ENCODE measurements at places on chromosomes 1 and 21.
A peak's percentile ranks its signal among the peaks of the same experiment; 100 is the strongest.

DNA sequence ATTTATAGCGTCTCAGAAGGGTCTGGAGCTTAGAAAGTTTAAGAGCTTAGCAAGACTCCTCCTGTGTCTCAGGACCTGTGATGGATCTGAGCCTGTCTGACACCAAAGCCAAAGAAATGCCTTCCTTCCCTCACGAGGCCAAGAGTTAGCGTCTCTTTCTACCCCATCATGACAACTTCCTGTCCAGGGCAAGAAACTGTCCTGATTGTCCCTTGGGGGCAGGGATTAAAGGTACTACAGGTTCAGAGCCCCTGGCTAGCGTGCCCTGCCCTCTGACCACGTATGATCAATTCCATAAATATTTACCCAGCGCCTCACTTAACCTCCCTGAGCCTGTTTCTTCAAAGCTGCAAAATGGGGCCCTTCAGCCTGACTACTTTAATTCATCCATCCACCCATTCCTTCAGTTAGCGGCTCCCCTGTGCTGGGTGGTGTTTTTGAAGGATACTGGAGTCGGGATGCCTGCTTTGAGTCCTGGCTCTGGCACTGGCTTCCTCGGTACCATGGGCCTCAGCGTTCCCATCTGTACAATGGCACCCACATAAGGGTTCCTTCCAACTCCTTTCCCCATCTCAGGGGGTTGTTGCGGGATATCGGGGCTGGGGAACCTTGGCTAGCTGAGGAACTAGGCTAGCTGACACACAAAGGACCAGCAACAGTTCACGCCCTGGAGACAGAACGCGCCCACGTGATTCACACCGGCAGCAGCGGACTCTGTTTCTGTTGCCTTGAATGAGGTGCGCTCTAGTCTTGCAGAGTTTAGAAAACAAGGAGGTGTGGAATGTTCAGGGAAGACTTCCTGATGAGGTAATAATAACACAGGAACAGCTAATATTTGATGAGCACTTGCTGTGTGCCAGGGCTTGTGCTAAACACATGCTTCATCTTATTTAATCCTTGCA lies 23.0 kb upstream of the EPHA2 start:
- no peak for DNase-seq

GRCh38 chr21:45464309-45464708 lies 59.3 kb downstream of the COL18A1 start:
- DNase-seq = no peak

GRCh38 chr1:157163273-157164127 lies 25.3 kb upstream of the ETV3 start:
- DNase-seq = peak; percentile 38

GRCh38 chr1:111006556-111006955 lies 42.8 kb upstream of the LRIF1 start:
- DNase-seq = no peak

- no peak for DNase-seq
Observed at GRCh38 chr21:46665566-46665965, 30.1 kb downstream of the PRMT2 start.
